Stimulated activated CD4-positive, alpha-beta T cell treated with anti-CD3 and anti-CD28 coated beads, Interleukin-15, amount 100 ng/mL, for 1 hour (primary cell): ENCODE measurements at places on chromosomes 2 and 18.

GRCh38 chr2:58377181-58377580 is 136.1 kb upstream of the FANCL start:
- DNase-seq, result no peak

DNA sequence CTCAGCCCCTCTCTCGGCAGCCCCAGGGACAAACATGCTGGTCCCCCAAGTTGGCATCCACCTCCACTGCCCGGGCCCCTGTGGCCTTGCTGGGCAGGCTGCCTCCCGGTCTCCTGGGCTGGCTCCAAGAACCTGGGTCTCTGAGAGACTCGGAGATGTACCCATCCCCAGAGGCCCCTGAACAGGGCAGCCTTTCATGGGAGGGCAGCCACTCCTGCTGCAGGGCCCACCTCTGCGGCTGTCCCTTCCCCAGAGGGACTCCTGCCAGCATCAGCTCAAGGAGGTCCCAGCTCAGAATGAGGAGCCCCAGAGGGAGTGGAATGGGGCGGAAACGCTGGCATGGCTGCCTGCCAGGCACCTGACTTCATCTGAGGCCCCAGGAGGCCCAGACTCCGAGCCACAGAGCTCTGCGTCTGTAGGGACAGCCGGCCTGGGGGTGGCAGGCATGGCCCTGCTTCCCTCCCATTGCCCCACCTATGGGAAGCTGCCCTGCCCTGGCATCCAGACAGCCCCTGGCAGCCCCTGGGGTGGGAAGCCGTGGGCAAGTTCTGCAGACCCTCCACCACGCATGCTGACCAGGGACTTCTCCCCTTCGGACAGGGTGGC is 857 bp upstream of the CROCC2 start:
- no peak for DNase-seq

- no peak for DNase-seq
Observed at GRCh38 chr2:3349211-3349693, 28.4 kb downstream of the EIPR1 start.

DNA sequence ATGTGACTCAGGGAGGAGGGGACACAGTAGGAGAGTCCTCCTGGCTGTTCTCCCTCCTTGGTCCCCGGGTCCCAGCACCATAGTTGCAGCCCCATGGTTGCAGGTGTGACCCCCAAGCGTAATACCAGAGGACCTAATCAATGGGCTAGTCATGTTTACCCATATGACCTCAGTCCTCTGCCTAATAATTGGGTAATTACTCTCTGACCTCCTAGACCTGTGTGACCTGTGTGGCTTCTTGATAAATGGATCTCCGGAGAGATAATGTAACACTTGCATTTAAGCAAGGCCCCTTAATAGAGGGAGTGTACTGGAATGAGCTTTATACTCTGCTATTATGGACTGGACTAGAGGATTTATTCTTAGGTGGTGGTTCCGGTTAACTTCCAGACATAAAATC is 32.2 kb upstream of the GMCL1 start:
- no peak for DNase-seq

DNA sequence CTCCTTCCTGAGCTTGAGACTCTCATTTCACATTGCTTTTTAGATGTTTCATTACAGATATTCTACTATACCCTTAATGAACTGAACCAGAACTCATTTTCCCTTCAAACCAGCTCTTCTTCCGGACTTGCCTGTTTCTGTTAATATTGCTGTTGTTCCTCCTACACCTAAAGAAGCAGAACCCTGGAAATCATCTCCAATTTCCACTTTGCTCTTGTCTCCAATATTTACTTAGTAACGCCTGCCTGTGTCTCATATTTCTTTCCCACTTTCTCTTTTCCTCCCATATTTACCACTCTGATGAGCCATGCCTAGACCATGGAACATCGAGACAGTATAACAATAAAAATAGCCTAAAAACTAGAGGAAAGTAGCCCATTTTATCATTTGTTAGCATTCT is 17.9 kb upstream of the GMCL1 start:
- DNase-seq, result no peak

- DNase-seq, result no peak
Observed at GRCh38 chr2:149538138-149538833, 49.3 kb downstream of the MMADHC start.

DNA sequence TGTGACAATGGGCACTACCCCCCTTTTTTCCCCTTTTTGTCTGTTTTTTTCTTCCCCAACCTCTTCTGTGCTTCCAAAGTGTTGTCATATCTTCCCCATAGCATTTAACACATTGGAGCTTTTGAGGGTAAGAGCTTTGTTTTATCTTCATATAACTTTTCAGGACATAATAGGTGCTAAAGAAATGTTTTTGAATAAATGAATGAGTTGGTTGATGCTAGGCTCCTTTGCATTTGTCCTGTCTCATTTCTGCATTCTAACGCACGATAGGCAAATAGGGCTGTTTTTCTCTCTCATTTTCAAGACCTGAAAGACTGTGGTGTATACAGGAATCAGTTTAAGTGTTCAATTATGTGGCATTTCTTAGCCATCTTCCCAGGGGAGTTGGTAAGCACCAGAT is 832 bp upstream of the COPS7B start:
- no peak for DNase-seq

DNA sequence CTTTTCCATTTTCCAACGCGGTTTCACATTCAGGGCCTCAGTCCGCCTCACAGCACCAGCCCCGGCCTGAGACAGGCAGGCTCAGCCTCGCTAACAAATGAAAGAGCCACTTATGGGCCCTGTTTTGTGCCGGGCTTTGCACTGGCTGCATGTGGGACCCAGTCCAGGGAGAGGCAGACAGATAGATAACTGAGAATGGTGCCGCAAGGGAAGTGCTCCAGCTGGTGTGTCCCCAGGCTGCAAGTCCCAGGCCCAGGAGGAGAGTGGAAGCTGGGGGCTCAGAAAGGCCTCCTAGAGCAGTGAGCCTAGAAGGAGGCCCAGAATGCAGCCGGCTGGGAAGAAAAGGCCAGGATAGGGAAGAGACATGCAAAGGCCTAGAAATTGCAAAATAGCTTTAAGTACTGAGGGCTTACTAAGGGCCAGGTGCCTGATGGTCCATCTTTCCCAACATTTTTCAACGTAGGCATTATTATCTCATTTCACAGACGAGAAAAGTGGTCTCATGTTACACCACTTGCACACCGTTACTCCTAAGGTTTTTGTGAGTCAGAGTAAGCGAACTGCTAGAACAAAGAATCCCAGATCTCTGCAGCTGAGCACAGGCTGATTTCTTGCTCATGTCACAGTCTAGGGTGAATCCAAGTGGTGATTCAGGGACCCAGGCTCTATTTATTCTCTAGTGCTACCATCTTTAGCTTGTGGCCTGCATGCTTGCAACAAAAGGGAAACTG is 26.0 kb downstream of the ADRA2B start:
- DNase-seq, result no peak

DNA sequence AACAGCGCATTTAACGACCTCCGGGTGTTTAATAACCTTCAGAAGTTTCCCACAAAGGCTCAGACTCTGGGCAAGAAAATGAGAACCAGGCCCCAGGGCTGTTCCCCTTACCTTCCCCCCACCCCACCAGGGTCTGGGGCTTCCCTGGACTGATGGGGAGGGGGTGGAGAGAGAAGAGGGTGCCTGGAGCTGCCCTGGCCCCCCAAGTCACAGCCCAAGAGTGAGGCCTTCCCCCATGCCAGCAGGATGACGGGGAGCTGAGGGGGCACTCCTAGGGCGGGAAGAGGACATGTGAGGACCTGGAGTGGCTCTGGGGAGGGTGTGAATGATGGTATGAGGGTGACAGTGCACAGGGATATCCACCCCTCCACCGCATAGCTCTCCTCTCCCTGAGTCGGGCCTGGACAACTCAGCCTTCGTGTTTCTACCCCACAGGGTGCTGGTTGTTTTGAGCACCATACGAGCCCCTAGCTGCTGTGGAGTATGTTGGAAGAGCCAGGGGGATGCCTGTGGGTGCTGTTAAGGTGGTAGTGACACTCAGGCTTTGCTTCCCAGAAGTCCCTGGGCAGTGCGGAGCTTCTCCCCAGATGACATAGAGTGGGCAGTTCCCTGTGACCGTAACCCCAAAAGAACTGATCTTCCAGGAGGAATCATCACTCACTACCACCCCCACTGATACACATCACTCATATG is 3.9 kb downstream of the PKDCC start:
- DNase-seq, result no peak

DNA sequence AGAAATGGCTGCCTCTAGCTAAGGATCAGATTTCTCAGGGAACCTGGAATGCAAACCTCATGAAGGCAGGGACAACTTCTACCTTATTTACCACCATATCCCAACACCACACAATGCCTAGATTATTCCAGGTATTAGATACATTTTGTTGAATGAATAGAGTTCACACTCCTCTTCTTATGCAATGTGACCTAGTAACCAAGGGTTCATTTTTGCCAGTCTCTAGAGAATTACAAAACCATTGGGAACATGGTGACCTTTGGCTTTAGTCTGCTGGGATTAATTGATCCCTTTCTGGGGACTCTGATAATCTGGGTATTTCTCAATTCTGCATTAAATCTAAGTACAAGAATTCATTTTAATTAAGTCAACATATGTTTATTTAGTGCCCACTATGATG is 35.2 kb upstream of the SERTAD2 start:
- no peak for DNase-seq

- DNase-seq, result no peak
Observed at GRCh38 chr2:149629026-149629425, 41.5 kb upstream of the MMADHC start.

- DNase-seq, result no peak
Observed at GRCh38 chr2:85353876-85354285, 447 bp downstream of the RETSAT start.

DNA sequence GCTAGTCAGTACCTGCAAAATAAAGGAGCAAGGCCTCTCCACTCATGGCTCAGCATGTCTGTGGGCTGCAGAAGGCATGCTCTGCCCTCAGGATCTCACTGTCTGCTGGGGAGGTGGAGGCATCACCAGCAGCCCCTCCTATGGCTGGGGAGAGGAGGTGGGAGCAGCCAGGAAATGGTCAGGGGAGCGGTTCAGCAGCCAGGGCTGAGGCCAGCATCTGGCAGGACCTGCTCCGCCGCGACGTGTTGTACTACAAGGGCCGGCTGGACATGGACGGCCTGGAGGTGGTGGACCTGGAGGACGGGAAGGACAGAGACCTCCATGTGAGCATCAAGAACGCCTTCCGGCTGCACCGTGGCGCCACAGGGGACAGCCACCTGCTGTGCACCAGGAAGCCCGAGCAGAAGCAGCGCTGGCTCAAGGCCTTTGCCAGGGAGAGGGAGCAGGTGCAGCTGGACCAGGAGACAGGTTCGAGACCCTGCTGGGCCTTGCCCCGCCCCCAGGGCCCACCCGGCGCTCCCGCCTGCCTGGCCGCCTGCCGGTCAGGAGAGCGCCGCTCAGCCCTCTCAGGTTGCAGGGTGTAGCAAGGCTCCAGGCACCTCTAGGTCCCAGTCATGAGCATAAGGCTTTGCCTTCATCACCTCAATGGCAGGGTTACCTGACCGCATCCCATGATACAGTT is 49.0 kb downstream of the FAM168B start:
- DNase-seq, result no peak

DNA sequence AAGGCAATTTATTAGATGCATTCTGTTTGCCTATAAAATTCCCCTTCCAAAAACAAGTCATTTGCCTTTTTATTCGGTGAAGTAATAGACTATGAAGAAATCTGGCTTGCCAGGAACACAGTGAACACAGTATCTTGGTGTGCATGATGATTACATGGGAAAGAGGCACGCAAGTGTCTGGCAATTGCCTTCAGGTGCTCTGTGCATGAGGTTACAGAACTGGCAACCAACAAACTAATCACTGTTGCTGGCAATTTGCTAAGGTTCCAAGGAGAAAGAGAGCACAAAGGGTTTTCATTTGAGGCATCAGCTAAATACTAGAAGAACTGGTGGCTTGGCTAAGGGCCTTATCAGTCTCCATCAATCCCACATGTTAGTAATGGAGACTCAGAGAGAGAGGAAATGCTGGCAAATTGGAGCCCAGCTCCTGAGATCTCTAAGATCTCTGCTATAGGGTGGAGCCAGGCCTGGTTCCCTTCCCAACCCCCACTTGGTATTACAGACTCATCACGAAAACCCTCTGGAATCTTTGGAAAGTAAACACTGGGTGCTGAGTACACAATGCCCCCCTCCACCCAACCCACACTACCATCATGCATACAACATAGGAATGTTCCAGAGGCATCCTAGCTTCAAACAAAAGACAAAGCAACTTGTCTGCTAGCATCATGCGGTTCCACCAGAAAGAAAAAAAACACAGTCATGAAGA is 10.4 kb downstream of the RNF152 start:
- DNase-seq, result no peak

DNA sequence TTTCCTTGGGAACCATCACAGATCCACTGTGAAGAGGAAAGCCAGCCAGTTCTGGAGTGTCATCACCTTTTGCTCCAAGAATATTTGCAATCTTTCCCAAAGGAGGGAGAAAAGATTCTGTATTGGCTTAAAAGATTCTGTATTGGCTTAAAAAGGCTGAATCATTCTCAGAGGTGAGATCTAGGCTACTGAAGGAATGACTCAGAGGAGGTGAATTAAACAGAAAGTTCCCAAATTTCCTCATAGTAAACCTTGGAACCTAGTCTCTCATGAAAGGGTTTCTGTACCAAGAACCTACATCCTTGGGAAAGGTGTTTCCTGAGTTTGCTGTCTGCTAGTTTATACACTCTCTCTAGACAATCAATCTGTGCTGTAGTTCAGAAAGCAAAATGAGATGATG is 34.1 kb upstream of the GRB14 start:
- no peak for DNase-seq

- no peak for DNase-seq
Observed at GRCh38 chr2:134149904-134150303, 104.0 kb upstream of the MGAT5 start.

GRCh38 chr2:157488877-157489276 is 45.0 kb upstream of the CYTIP start:
- no peak for DNase-seq

DNA sequence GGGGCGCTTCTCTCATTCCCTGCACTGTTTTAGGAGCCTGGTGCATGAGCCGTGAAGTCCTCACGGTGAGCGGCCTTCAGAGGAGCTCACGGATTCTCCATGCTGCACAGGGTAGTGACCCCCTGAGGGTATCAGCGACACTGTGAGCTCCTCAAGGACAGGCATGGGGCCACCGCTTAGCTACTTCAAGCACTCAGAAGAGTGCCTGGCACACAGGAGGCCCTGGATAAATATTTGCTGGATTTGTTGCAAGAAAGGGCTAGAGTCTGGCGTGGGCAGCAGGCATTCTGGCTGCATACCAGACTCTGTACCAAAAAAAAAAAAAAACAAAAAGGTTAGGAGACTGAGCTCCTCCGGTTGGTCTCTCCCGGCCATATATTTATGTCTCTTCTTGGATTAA is 5.7 kb upstream of the MBP start:
- no peak for DNase-seq
